Stimulated activated CD8-positive, alpha-beta memory T cell treated with anti-CD3 and anti-CD28 coated beads, Interleukin-7, amount 100 ng/mL, for 24 hours (primary cell): ENCODE measurements at places on chromosomes 6 and 20.

- DNase-seq, result no peak
These were observed 971 bp downstream of the NFKBIE start for GRCh38 chr6:44264154-44265006.

DNA sequence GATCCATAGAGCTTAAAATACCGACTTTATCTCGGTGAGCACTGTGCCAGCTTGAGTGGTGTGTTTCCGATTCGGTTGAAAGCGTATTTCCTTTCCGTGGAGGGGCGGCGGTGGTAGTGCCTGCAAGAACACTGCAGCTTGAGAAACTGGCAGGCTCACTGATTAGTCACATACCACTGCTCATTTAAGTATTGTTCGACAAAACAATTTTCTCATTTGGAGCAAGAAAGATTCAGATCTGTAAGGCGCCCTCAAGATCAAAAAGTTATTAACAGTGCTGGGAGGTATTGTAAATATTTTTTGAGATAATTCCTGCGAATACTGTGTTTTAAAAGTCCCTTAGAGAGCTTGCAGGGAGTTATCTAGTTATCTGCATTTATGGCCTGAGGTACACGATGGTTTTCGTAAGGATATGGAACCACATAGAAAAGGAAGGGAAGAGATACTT, 1.3 kb downstream of the MAPK14 start:
- DNase-seq, result peak; percentile 56

GRCh38 chr6:52691718-52692117, 20.8 kb downstream of the TMEM14A start:
- no peak for DNase-seq

- no peak for DNase-seq
These were observed 58.9 kb upstream of the SGK1 start for GRCh38 chr6:134376785-134377184.

GRCh38 chr20:23910210-23910609, 30.7 kb upstream of the CST5 start:
- no peak for DNase-seq

GRCh38 chr6:148265054-148265453, 77.6 kb upstream of the SASH1 start:
- DNase-seq, result no peak

- DNase-seq, result no peak
These were observed 152.3 kb downstream of the ZDHHC14 start for GRCh38 chr6:157533048-157533871.

- no peak for DNase-seq
These were observed 1.2 kb upstream of the GJA1 start for GRCh38 chr6:121434037-121434770.

DNA sequence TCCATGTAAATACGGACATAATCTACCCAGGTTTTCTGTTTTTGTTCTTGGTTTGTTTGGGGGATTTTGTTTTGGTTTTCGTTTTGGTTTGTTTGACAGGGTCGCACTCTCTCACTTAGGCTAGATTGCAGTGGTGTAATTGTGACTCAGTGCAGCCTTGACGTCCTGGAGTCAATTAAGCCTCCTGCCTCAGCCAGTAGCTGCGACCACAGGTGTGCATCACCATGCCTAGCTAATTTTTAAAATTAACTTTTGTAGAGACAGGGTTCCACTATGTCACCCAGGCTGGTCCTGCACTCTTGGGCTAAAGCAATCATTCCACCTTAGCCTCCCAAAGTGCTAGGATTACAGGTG, 37.8 kb upstream of the EYA4 start:
- DNase-seq, result no peak

- DNase-seq, result no peak
These were observed 262.4 kb downstream of the PHF3 start for GRCh38 chr6:63897952-63898351.

- no peak for DNase-seq
These were observed 580.0 kb downstream of the QKI start for GRCh38 chr6:163994566-163994965.

DNA sequence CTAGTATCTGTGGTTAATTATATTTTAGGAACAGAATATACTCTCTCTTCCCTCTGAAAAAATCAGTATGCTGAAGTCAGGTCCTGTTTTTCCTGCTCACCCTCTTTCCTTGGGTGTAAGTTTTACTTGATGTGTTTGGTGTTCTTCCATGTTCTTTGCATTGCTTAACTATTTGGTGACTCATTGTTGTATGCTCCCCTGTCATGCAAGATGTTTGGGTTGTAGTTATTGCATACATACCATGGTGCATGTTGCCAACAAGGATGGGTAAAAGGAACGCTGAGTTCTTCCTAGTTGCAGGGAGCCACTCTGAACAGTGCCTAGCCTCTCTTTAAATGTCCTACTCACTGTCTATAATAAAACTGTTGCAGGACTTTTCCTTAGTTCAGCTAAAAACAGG, 207.9 kb upstream of the LAMP5 start:
- DNase-seq, result no peak

GRCh38 chr6:80197474-80197873, 91.0 kb downstream of the BCKDHB start:
- no peak for DNase-seq

GRCh38 chr6:16761471-16762267, 409 bp upstream of the ATXN1 start:
- peak; percentile 62 for DNase-seq

GRCh38 chr6:88367248-88367647, 201.1 kb upstream of the CNR1 start:
- DNase-seq, result no peak

- DNase-seq, result no peak
These were observed 468.2 kb downstream of the PKHD1 start for GRCh38 chr6:51619042-51619799.

GRCh38 chr6:23016696-23017095, 447.3 kb downstream of the HDGFL1 start:
- DNase-seq, result no peak

DNA sequence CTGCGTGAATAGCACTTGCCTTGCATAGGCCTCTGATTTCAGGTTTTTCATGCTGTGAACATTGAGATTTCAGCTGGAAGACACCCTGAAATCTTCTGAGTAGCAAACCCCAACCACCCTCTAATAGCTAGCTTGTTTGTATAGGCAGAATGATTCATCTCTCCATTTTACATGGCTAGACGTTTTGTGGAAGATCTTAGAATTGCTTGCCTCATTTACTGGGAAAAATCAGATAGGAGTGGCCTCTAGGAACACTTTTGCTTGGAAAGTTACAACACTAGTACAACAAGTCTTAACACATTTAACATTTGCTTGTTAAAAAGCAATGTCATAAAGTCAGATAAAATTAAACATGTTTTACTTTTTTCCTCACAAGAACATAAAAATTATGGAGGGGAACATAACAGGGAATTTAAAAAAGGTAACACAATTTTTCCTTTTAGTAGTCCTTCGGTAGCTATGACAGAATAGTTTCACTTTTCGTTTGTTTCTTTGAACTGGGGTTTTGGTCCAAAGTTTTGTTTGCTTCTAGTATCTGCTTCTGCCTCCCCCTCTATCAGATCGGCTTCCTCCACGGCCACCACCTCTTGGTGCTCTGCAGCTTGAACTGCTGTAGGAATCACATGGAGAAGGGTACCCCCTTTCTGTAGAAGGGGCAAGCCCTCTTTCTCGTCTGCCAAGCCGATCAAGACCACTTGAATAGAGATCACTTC, 102.2 kb upstream of the PTCHD4 start:
- no peak for DNase-seq

DNA sequence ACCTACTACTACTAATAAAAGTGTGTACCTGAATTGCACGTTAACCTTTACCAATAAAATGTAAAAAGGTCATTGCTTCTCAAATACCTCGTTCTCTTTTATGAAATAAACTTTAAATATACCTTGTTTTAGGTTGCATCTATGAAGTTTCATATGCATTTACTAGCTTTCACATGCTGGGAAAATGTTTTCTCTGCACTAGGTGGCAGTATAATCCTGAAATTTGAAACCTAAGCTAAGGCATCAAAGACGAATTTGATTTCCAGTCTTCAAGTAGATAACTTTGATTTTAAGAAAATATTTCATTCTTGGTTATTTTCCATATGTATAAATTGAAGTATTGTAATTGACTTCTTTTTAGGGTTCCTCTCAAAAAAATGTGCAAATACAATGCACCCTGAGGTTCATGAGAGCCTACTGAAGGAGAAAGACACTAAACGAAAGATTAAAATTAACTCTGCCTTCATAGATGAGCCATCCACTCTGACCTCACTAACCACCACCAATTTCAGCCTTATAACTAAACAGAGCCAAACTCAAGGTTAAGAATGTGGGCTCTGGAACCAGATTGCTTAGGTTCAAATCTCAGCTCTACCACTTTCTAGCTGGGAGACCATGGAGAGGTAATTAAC, 7.3 kb upstream of the COL9A1 start:
- DNase-seq, result no peak

GRCh38 chr6:141252828-141253608, 879.7 kb upstream of the GJE1 start:
- no peak for DNase-seq

- no peak for DNase-seq
These were observed 249.7 kb downstream of the NKAIN2 start for GRCh38 chr6:124053315-124053714.

- DNase-seq, result no peak
These were observed 24.1 kb upstream of the BEND6 start for GRCh38 chr6:56930846-56931245.

GRCh38 chr6:110530671-110531070, 54.3 kb upstream of the SLC22A16 start:
- DNase-seq, result no peak

DNA sequence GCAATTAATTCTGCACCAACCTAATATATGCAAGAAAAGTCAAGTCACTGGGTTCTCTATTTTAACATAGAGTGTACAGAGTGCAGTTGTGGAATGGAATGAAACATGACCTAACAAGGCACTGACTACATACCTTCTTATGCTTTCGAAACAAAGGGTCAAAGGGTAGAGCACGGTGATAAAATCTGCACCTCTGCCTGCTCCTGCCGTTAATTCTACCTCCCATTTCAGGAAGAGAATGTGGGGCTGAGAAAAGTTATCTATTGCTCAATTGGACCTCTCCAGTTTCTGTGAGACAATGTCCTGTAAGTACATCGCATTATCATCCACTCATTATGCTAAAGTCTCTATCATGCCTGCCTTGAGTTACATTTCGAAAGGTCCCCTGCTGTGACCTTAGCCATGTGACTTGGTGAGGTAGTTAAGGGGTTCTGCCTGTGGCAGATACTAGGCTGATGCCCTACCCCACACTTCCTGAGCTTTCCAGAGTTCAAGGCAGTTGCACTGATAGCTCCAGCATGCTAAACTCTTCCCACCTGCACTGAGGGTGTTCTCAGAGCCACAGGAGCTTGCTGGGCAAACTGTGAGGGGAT, 14.0 kb upstream of the MOCS1 start:
- no peak for DNase-seq

- no peak for DNase-seq
These were observed 1.7 kb downstream of the PRR18 start for GRCh38 chr6:166306378-166307081.

DNA sequence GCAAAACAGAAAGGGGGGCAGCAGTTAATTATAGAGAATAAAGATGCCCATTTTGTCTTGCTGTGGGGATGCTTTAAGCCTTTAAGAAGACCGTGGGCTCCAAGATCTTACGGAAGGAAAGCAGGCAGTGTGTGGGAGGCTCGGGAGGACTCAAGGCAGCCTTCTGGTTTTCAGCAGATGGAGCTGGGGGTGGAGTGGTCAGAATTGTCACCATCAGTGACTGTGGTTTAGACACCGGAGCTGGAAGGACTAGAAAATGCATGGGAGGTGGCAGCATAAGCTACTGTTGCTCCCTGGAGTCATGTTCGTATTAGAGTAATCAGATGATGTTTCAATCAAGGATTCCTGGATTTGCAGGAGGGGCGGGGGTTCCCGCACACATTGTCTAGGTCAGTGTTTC, 3.7 kb downstream of the PHACTR1 start:
- DNase-seq, result no peak

- DNase-seq, result no peak
These were observed 164.5 kb upstream of the RIPOR2 start for GRCh38 chr6:25100288-25100687.

GRCh38 chr6:25341203-25341552, 62.0 kb downstream of the CARMIL1 start:
- no peak for DNase-seq

GRCh38 chr6:25404693-25405169, 125.6 kb downstream of the CARMIL1 start:
- DNase-seq, result peak; percentile 8

DNA sequence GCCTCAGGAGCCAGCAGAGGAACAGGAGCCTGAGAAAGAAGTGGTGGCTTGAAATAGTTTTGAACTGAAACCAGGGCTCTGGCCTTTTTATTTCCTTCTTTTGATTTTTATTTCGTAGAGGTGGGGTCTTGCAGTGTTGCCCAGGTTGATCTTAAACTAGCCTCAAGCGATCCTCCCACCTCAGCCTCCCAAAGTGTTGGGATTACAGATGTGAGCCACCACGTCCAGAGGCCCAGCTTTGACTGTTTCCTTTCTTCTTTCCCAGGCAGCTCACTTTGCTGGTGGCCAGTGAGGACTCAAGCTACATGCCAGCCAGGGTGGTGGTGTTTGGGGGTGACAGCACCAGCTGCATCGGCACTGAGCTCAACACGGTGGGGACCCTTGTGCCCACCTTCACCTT, 20.5 kb downstream of the CUL9 start:
- DNase-seq, result no peak

DNA sequence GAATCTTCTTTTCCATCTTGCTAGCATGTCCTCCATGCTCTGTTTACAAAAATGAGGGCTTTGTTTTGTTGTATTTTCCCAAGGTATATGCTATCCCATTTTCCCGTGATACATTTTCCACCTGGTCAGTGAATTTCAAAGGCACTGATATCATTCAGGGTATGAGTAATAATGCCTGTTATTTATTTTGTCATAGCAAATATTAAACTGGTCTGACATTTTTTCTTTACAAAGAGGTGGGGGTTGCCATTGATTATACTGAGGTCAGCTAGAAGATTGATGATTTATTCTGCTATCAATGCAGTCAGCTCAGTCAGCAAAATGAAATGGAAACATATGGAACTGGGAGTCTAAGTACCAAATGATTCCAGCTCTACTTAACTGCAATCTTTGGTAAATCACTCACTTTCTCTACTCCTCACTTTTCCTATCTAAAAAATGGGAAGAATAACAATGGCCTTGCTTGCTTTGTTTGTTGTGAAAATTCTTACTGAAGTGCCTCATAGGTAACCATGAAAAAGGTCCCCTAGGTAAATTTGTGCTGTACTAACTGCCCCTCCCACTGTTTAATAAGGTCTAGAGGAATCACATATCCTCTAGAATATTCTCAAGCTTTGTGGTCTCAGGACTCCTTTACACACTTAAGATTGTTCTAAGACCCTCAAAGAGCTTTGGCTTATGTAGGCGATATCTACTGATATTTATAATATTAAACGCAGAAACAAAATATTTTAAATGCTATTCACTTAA, 64.0 kb downstream of the ARHGAP18 start:
- DNase-seq, result no peak

- DNase-seq, result no peak
These were observed 6.1 kb downstream of the CST5 start for GRCh38 chr20:23873370-23874015.

DNA sequence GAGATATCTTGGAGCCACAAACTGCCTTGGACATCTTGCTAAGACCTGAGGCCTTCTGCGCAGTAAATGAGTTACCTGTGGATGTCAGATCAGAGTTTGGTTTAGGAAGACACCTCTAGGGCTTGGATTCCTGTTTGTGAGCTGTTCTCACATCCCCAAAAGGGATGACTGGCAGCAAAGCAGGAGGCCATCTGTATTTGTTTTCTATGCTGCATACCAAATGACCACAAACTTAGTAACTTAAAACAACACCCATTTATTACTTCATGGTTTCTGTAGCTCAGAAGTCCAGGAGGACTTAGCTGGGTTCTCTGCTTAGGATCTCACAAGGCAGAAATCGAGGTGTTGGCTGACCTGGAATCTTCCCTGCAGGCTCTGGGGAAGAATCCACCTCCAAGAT, 116.7 kb downstream of the UNC5CL start:
- no peak for DNase-seq

- DNase-seq, result no peak
These were observed 48.7 kb downstream of the DNAAF9 start for GRCh38 chr20:3358676-3359340.
